ENCODE measurements at places on chromosomes 5 and 9.

- DNase-seq = no peak
Observed at GRCh38 chr9:99509900-99510535, 287.9 kb downstream of the SEC61B start.

DNA sequence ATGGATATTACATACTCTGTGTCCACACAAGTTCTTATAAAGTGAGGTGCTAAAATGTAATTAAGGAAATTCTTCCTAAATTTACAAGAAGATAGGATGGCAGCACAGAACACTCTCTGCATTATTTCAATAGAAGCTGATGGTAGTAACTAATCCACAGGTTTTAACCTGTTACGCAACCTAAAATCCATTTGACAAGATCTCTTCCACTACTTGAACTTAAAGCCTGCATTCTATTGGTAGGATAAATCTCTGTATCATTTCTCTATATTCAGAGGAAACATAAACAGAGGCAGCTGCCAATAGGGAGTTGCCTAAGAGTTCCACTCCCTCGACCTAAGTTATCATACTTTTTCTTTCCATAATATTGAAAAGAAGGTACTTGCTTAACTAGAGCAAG is 21.6 kb downstream of the CDC37L1 start:
- DNase-seq = no peak

DNA sequence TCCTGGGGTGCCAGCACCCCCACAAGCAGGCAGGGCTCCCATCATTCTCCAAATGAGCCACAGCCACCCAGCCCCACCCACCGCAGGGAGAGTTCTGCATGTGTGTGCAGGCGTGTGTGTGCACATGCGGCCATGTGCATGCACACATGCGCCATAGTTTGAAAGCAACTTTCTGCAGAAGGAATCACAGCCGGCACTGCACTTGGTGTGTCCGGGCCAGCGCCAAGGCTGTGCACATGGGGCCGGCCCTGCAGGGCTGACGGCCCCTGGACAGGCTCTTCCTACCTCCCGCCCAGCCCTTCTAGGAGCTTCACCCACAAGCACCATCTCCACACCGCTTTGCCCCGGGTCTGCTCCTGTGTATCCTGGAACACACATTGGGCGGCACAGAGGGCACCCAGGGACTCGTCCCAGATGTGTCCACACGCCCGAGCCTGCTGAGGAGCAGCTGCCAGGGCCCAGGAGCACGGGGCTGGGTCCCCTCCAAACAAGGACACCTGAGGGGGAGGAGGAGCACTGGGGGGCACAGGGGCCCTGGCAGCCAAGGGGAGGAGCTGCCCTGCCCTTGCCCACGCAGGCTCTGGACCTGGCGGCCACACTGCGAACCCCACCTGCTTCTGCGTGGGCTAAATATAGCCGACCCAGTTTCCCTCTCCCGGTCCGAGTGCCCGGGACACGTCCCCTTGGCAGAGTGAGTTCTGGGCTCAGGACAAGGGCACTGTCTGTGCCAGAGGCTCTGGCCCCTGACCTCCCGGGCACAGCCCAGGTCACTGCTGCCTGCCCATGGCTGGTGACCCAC is 19.1 kb downstream of the TPPP start:
- DNase-seq = no peak

GRCh38 chr9:114687034-114687433 is 5.0 kb upstream of the TEX48 start:
- no peak for DNase-seq

DNA sequence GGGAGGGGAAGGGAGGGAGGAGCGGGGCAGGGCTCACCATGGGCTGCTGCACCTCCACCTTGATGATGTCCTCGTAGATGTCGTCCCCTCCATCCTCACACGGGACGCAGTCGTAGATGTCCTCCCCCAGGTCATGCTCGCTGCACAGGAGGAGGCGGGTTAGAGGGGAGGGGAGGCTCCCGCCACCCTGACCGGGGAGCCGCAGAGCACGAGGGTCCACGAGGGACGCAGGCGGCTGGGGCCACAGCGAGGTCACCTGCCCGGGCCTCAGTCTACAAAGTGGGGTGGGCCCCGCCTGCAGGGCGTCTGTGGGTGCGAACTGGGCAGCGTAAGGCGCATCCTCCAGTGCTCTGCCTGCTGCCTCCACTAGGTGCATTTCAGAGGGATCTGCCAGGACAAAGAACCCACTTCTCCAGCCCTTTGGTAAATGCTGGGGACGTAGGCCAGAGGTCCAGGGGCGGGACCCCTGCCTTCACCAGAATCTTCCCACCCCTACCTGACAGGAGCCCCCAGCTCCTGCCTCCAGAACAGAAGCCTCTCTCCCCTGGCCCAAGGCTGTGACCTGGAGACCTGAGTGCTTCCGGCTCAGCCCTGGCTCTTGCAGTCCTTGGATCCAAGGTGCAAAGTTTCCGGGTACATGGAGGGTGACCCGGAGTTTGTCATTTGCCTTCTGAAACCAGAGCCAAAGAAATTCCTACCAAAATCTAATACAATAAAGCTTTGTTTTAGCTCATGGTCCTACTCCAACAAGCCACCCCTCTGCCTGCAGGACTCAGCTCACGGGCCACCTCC is 74.1 kb upstream of the SARDH start:
- DNase-seq = no peak

Measured in activated CD4-positive, CD25-positive, alpha-beta regulatory T cell (primary cell).